ENCODE measurements at places on chromosomes 5 and 9. TPM values are rescaled to one million over a fixed set of nuclear protein-coding genes. Genes with fewer than 3 reads are reported as not detected.
A peak's percentile ranks its signal among the peaks of the same experiment; 100 is the strongest.

BTNL3 gene
- total RNA-seq: 0.34 TPM

AUH gene
- 22.8 TPM for total RNA-seq

GRCh38 chr5:179169836-179170235, 109.7 kb downstream of the ZNF354C start:
- no peak for DNase-seq

DNA sequence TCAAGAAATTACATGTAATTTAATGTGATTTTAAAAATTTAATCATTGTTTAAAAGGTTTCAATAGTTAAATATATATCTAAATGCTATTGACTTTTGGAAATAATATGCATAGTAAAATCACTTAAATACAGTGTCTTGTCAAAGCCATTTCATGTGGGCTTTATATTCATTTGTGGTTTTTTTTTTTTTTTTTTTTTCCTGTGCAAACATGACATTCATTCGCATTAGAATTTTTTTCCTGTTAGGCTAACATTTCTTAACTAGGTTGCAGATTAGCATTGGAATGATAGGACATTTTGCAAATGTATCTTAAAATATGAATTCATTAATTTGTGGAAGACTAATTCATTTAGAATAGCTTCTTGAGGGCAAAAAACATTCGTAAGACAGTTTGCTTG, 149.8 kb downstream of the PBX3 start:
- DNase-seq: no peak

GRCh38 chr9:127386981-127387380, 10.0 kb upstream of the SLC2A8 start:
- DNase-seq: no peak

DNA sequence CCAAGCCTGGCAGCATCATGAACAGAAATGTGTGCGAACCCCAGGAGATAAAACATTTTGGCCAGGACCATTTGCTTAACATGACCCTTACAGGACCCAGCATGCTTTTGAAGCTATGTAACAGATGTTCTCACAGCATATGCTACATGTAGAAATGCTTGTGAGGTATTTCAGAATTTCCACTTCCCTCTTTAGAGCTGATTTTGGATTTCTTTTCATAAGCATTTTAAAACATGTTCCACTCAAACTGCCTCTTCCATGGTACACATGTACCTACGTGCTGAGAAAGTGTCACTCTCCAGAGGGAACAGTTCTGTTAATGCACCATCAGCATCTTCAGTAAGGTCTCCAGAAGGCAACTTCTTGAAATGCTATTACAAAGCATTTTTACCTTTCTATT, 15.7 kb upstream of the TSSK1B start:
- no peak for DNase-seq

GRCh38 chr5:143134269-143134668, 269.2 kb downstream of the NR3C1 start:
- DNase-seq: peak; percentile 77

- DNase-seq: no peak
These were observed 485.9 kb upstream of the C9orf72 start for GRCh38 chr9:28059192-28059591.

- DNase-seq: no peak
These were observed 14.2 kb upstream of the CXXC5 start for GRCh38 chr5:139634028-139634325.

- no peak for DNase-seq
These were observed 594.3 kb upstream of the KLF4 start for GRCh38 chr9:108083796-108084352.
